ENCODE measurements at places on chromosomes 16 and 17.
A peak's percentile ranks its signal among the peaks of the same experiment; 100 is the strongest.

DNA sequence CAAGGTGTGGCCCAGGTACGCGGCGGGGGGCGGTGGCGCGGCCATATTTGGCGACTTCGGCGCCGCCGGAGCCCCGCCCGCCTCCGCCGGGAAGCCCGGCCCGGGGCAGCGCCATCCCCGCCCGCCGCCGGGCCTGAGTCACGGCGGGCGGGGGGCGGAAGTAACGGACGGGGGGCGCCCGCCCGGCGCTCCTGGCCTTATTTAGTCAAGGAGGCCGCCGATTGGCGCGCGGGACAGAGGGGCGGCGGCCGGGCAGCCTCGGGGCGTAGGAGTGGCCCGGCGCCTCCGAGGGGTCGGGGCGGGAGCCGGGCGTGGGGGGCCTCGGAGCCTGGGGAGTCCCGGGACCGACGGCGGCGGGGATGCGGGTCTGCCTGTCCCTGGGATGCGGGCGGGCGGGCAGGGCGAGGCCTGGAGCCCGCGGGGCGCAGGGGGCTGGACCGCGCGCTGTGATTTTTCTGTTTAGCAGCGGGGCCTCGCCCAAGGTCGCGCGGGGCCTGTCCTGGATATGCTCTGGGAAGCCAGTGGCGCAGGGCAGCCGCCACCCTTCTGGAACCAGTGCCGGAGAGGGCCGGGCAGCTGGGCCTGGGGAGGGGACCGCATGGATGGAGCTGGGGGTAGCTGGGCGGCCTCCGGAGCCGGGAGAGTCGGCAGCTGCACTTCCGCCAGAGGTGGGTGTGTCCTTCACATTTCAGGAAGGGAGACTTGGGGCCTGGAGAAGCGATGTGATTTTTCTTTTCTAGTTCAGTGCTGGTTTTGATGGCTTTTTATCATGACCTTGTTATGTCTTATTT, 2.3 kb upstream of the ACTG1 start:
- H3K27ac ChIP-seq, result peak overlapping the region; percentile 97
- peaks cover 24% of the 10 kb centered on the region for H3K36me3 ChIP-seq
- H3K27me3 ChIP-seq, result no peaks in the 10 kb centered on the region
- DNase-seq, result peak; percentile 87

GRCh38 chr16:12347365-12347764, 370.8 kb downstream of the SNX29 start:
- no peaks in the 10 kb centered on the region for H3K4me1 ChIP-seq
- no peak overlapping the region for H3K27ac ChIP-seq
- DNase-seq, result no peak

- no peaks in the 10 kb centered on the region for H3K36me3 ChIP-seq
- no peak overlapping the region for H3K27ac ChIP-seq
- DNase-seq, result no peak
- peaks cover 12% of the 10 kb centered on the region for H3K4me1 ChIP-seq
- no peak overlapping the region for H3K4me3 ChIP-seq
- H3K27me3 ChIP-seq, result no peaks in the 10 kb centered on the region
These were observed 41.1 kb upstream of the SOX9 start for GRCh38 chr17:72079700-72080099.

GRCh38 chr17:71765437-71765836, 355.4 kb upstream of the SOX9 start:
- peaks cover 2% of the 10 kb centered on the region for H3K4me1 ChIP-seq
- no peak overlapping the region for H3K4me3 ChIP-seq
- H3K36me3 ChIP-seq, result no peaks in the 10 kb centered on the region
- no peaks in the 10 kb centered on the region for H3K27me3 ChIP-seq

- H3K27me3 ChIP-seq, result no peaks in the 10 kb centered on the region
- H3K4me1 ChIP-seq, result peaks cover 19% of the 10 kb centered on the region
- H3K27ac ChIP-seq, result no peak overlapping the region
- DNase-seq, result no peak
- no peak overlapping the region for H3K4me3 ChIP-seq
These were observed 66.1 kb downstream of the SREBF1 start for GRCh38 chr17:17770632-17771044.

DNA sequence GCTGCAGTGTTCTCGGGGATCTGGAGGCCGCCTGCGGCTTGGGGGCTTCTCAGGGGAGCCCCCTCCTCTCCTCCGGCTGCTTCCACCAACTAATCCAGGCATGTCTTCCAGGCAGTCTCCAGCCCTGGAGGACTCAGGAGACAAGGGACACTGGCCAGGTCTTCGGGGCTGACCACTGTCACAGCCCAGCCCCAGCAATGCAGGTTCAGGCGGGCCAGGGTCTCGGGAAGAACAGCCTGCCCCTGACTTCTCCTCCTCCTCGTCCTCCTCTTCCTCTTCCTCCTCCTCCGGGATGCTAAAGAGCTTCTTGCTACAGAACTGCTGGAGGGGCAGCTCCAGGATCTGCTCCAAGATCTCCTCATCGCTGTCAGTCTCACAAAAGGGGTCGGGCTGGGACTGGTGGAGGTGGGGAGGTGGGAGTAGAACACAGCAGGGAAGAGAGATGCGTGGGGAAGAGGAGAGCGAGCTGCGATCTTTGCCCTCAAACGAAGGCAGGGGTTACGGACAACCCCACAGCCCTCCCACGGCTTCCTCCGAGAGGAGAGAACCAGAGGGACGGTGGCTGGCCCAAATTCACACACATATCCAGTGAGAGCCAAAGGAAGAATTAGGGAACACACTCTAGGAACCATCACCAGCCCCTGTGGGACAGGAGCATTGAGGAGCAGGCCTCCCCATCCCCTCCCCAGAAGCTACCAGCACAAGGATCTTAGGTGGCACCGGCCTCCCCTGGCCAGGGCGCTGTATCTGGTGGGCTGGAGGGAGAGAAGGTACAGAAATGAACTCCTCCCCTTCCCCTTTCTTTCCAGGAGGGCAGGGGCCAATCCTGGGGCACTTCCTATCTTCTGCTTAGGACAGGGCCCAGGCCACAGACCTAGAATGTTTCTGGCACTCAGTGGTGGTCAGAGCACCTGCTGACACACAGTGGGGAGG, 19.3 kb downstream of the TSPOAP1 start:
- H3K4me1 ChIP-seq, result no peaks in the 10 kb centered on the region
- DNase-seq, result no peak
- H3K27me3 ChIP-seq, result no peaks in the 10 kb centered on the region
- H3K27ac ChIP-seq, result no peak overlapping the region
- no peaks in the 10 kb centered on the region for H3K36me3 ChIP-seq

DNA sequence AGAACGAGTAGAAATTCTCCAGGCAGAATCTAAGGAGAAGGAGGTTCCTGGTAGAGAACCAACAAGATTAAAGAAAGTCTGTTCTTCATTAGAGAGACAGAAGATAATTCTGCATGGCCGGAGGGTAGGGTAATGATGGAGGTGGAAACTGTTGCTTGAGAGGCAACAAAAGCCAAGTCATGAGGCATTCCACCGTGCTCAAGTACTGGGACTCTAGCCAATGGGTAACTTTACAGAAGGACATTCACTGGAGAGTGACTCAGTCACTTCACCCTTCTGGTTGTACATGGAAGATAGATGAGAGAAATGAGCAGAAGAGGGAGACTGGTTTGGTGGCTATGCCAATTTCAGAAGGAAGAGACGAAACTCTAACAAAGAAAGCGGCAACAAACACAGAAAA, 53.6 kb upstream of the ANKFN1 start:
- H3K4me3 ChIP-seq, result no peak overlapping the region
- DNase-seq, result no peak
- no peak overlapping the region for H3K27ac ChIP-seq
- H3K4me1 ChIP-seq, result no peaks in the 10 kb centered on the region
- no peaks in the 10 kb centered on the region for H3K36me3 ChIP-seq

DNA sequence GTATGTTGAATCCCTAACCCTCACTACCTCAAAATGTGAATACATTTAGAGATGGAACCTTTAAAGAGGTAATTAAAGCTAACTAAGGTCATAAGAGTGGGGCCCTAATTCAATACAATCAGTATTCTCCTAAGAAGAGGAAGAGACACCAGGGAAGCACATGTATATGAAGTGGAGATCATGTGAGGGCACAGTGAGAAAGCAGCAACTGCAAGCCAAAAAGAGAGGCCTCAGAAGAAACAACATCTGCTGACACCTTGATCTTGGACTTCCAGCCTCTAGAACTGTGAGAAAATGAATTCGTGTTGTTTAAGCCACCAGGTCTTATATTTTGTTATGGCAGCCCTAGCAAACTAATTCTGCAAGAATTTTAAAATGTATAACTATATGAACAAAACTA, 13.2 kb upstream of the SLFN5 start:
- no peak overlapping the region for H3K27ac ChIP-seq
- no peak overlapping the region for H3K4me3 ChIP-seq
- no peaks in the 10 kb centered on the region for H3K4me1 ChIP-seq
- no peaks in the 10 kb centered on the region for H3K36me3 ChIP-seq

DNA sequence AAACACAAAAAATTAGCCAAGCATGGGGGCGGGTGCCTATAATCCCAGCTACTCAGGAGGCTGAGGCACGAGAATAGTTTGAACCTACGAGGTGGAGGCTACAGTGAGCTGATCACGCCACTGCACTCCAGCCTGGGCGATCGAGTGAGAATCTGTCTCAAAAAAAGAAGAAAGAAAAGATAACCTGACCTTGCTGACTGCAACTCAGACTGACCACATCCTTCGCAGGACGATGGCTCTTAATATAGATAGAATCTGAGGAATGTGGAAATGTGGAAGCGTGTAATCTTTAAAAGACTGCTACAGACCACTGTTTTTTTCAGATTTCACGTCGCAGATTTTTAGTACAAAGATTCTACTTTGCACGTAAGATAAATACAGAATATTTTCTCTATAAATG, 37.8 kb downstream of the KLHDC4 start:
- H3K36me3 ChIP-seq, result peaks cover 55% of the 10 kb centered on the region
- no peaks in the 10 kb centered on the region for H3K27me3 ChIP-seq
- H3K4me1 ChIP-seq, result no peaks in the 10 kb centered on the region
- no peak overlapping the region for H3K4me3 ChIP-seq
- H3K27ac ChIP-seq, result no peak overlapping the region

GRCh38 chr17:77294761-77295160, 154.0 kb downstream of the SEC14L1 start:
- peaks cover 92% of the 10 kb centered on the region for H3K36me3 ChIP-seq
- no peak overlapping the region for H3K4me3 ChIP-seq
- DNase-seq, result no peak
- no peak overlapping the region for H3K27ac ChIP-seq

DNA sequence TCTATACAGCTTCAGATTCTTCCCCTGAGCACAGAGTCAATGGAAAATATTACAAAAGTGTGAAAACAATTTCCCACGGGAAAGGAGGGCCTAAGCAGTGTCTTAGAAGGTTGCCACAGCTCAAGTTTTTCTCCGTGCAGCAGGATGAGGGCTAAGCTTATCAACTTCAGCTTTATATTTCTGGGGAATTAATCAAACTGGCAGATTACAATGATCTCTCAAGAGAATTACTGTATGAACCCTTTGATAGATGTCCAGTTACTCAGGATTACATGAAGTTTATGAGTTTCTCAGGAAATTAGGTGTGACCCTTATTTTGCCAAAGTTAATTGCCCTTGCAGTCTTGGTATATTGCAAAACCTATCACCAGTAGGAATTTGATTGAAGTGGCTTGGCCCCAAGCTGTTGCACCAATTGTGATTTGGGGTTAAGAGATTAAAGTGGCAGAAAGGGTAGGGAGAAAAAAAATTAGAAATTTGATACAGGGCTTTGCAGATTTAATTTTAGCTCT, 298.4 kb downstream of the MAP2K6 start:
- no peaks in the 10 kb centered on the region for H3K27me3 ChIP-seq
- H3K4me1 ChIP-seq, result peaks cover 7% of the 10 kb centered on the region
- no peak overlapping the region for H3K4me3 ChIP-seq
- DNase-seq, result no peak
- H3K27ac ChIP-seq, result no peak overlapping the region

DNA sequence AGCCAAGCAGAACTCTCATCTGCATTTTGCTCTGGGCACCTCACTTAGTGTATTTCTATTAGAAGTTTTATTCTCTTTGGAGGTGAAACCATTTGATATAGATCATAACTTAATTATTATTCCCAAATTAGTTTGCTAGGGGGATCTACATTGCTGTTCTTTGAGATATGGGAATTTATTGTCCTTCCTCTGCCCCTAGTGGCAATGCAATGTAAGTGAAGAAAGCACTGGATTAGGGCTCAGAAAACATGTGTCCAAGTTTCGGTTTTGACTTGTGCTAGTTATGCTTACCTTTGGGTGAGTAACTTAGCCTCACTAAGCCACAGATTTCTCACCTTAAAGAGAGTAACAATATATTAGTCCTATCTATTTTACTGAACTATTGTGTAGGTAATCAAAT, 2.9 kb downstream of the KRT39 start:
- H3K36me3 ChIP-seq, result no peaks in the 10 kb centered on the region
- no peak overlapping the region for H3K27ac ChIP-seq
- no peaks in the 10 kb centered on the region for H3K27me3 ChIP-seq
- H3K4me1 ChIP-seq, result peaks cover 5% of the 10 kb centered on the region

DNA sequence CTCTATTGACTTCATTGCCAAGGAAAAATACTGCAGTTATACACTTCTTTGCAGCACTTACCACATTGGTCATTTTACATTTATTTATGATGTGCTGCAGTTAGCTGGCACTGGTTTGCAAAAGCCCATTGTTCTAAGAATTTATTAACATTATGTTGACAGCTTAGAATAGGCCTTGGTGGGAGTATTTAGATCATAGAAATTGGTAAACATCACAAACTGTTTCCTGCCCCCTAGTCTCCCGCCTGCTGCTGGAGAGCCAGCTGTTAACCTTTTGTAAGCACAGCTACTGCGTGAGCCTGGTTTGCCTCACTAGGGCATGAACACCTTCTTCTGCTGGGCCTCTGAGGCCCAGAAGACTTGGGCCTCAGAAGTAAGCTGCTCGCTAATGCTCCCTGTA, 651.4 kb upstream of the GOT2 start:
- DNase-seq, result no peak
- H3K27ac ChIP-seq, result no peak overlapping the region
- H3K4me1 ChIP-seq, result no peaks in the 10 kb centered on the region
- H3K4me3 ChIP-seq, result no peak overlapping the region

- peaks cover 5% of the 10 kb centered on the region for H3K4me1 ChIP-seq
- no peak overlapping the region for H3K4me3 ChIP-seq
- H3K27me3 ChIP-seq, result peaks cover 39% of the 10 kb centered on the region
- no peak overlapping the region for H3K27ac ChIP-seq
These were observed 92.6 kb upstream of the CBX4 start for GRCh38 chr17:79931817-79932309.

DNA sequence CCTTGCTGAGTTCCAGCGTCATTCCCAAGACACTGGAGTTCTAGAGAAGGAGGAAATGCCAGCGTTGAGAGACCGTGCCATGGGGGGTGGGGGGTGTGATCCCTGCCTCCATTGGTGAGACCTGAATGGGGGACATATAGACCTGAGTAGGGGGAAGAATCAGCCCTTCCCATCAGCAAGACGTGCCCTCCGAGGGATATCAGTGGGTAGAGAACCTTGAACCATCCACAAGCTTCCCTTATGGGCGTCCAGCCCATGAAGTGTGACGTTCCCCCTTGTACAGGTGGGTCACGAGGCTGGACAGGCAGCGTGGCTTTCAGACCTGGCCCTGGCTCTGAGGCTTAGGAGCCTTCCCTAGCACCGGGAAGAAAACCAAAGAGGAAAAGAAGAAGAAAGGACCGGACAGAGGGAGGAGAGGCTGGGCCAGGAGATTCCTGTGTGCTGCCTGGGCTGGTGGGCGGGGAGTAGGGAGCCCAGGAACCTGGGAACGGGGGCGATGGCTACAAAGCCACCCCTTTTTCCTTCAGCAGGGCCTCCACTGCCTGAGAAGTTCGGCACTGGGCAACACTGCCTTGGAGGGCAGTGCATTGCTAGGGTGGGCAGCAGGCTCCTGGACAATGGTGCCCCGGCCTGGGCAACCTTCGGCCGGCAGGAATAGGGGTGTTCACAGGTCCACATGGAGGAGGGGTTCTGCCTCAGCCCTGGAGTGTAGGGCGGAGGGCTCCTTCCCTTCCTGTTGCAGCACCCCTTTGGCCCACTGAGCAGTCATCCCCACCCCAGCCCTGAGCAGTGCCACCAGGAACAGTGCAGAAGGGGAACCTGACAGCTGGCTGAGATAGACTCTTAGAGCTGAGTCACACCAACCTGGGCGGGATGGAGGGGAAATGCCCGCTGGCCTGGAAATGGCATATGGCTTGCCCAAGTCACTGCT, 7.2 kb downstream of the RAB11FIP4 start:
- no peaks in the 10 kb centered on the region for H3K4me1 ChIP-seq
- no peak overlapping the region for H3K27ac ChIP-seq
- no peaks in the 10 kb centered on the region for H3K27me3 ChIP-seq
- DNase-seq, result no peak
